A549 treated with CpdA at 1 μM for 4 hours (cell line): ENCODE measurements at places on chromosomes 4 and X. TPM values are rescaled to one million over a fixed set of nuclear protein-coding genes. Genes with fewer than 3 reads are reported as not detected.

CUL4B gene
- total RNA-seq: 32.2 to 47.9 TPM (median 38.6 TPM) in 5 replicates

ATOH1 gene
- not detected in 5 replicates for total RNA-seq

FATE1 gene
- total RNA-seq: not detected in 5 replicates

DGKK gene
- total RNA-seq: not detected in 5 replicates

SSX1 gene
- total RNA-seq: 0.14 TPM in 1 of 5 replicates, not detected in the others

ATP2B3 gene
- total RNA-seq: 0.06 to 0.15 TPM (median 0.07 TPM) in 5 replicates

HS3ST1 gene
- total RNA-seq: 0.12 to 1.1 TPM (median 0.16 TPM) in 5 replicates

SPANXN4 gene
- not detected in 5 replicates for total RNA-seq

ADH7 gene
- not detected in 5 replicates for total RNA-seq

GPC4 gene
- 0.02 to 0.03 TPM (median 0.02 TPM) in 3 of 5 replicates, not detected in the others for total RNA-seq

BEX1 gene
- not detected in 5 replicates for total RNA-seq

F8A2 gene
- not detected in 5 replicates for total RNA-seq

ADH1B gene
- not detected in 5 replicates for total RNA-seq

EDA gene
- 0.51 to 0.94 TPM (median 0.62 TPM) in 5 replicates for total RNA-seq

PLS3 gene
- total RNA-seq: 181 to 251 TPM (median 201 TPM) in 5 replicates

KLB gene
- total RNA-seq: 0.07 to 0.13 TPM (median 0.09 TPM) in 5 replicates

BMX gene
- total RNA-seq: not detected in 5 replicates

CXCL10 gene
- total RNA-seq: 0.07 to 0.27 TPM (median 0.12 TPM) in 3 of 5 replicates, not detected in the others

AFF2 gene
- total RNA-seq: not detected in 5 replicates

HSFX4 gene
- not detected in 5 replicates for total RNA-seq

PHKA1 gene
- total RNA-seq: 18.0 to 21.7 TPM (median 20.3 TPM) in 5 replicates

GLRA2 gene
- not detected in 5 replicates for total RNA-seq

MAGEA2B gene
- not detected in 5 replicates for total RNA-seq

AMBN gene
- total RNA-seq: not detected in 5 replicates

CLIC2 gene
- total RNA-seq: 0.12 to 0.19 TPM (median 0.14 TPM) in 4 of 5 replicates, not detected in the other

ITIH6 gene
- 0.02 TPM in 1 of 5 replicates, not detected in the others for total RNA-seq

CFAP99 gene
- 0.07 to 0.08 TPM in 2 of 5 replicates, not detected in the others for total RNA-seq

COL4A6 gene
- 14.3 to 17.2 TPM (median 15.7 TPM) in 5 replicates for total RNA-seq

SMAD1 gene
- 10.2 to 11.2 TPM (median 10.8 TPM) in 5 replicates for total RNA-seq

CXCL1 gene
- total RNA-seq: 11.7 to 16.3 TPM (median 14.8 TPM) in 5 replicates

SLC9B1 gene
- total RNA-seq: 0.07 to 0.15 TPM in 2 of 5 replicates, not detected in the others

TMEM271 gene
- not detected in 5 replicates for total RNA-seq

SLC4A4 gene
- total RNA-seq: 1.6 to 2.9 TPM (median 2.1 TPM) in 5 replicates

SSX3 gene
- total RNA-seq: not detected in 5 replicates

TEX13A gene
- not detected in 5 replicates for total RNA-seq

FAM9B gene
- not detected in 5 replicates for total RNA-seq

CSAG2 gene
- total RNA-seq: not detected in 5 replicates

UGT2B11 gene
- total RNA-seq: 0.03 to 0.06 TPM in 2 of 5 replicates, not detected in the others

ZNF718 gene
- total RNA-seq: 0.43 to 0.79 TPM (median 0.58 TPM) in 5 replicates

RNF128 gene
- 0.05 to 0.07 TPM (median 0.06 TPM) in 3 of 5 replicates, not detected in the others for total RNA-seq
